ENCODE measurements at places on chromosomes 11 and 22. TPM values are rescaled to one million over a fixed set of nuclear protein-coding genes. Genes with fewer than 3 reads are reported as not detected.

- H3K27ac ChIP-seq = no peak overlapping the region
- H3K36me3 ChIP-seq = no peaks in the 10 kb centered on the region
- DNase-seq = no peak
- no peak overlapping the region for H3K4me3 ChIP-seq
These were observed 145.7 kb downstream of the TENM4 start for GRCh38 chr11:79294845-79295731.

DNA sequence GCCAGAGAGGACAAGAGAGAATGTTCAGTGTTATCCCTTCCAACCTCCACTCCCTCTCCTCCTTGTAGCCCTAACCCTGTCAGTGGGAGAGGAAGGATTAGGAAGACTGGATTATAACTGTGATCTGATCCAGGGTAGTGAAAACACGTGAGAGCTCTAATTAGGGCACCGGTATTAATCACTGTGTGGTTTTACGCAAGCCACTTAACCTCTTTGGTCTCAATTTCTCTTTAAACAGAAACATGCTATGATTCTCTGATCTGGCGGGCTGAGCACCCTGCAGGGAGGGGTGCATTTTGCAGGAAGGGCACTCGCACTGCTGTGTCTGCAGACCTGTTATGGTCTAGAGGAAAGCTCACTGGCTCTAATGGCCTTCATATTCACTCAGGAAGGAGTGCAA lies 11.5 kb downstream of the RPL27A start:
- H3K4me1 ChIP-seq = peaks cover 10% of the 10 kb centered on the region
- no peak for DNase-seq
- H3K27me3 ChIP-seq = no peaks in the 10 kb centered on the region

- no peaks in the 10 kb centered on the region for H3K4me1 ChIP-seq
- no peak overlapping the region for H3K4me3 ChIP-seq
- no peak for DNase-seq
- H3K36me3 ChIP-seq = no peaks in the 10 kb centered on the region
These were observed 33.7 kb upstream of the EED start for GRCh38 chr11:86210898-86211297.

GRCh38 chr11:101920992-101921391 lies 4.7 kb upstream of the ANGPTL5 start:
- H3K4me1 ChIP-seq = no peaks in the 10 kb centered on the region
- no peak overlapping the region for H3K4me3 ChIP-seq
- no peak overlapping the region for H3K27ac ChIP-seq
- no peak for DNase-seq

GRCh38 chr11:130636722-130637464 lies 188.4 kb downstream of the ADAMTS15 start:
- no peak overlapping the region for H3K4me3 ChIP-seq
- no peaks in the 10 kb centered on the region for H3K36me3 ChIP-seq
- H3K27me3 ChIP-seq = no peaks in the 10 kb centered on the region
- no peak overlapping the region for H3K27ac ChIP-seq
- H3K4me1 ChIP-seq = no peaks in the 10 kb centered on the region

- no peak within 1 kb of the TSS for H3K27ac ChIP-seq
- DNase-seq = no peak
- H3K27me3 ChIP-seq = no peaks in the 10 kb centered on the region
These were observed at the start of gene TBX10 for GRCh38 chr11:67639438-67639859. Gene TBX10 (minus strand): TSS chr11:67639763. CDS start chr11:67639472, 291 bp downstream.

TBX10 gene
- not detected for polyA plus RNA-seq

- H3K4me1 ChIP-seq = no peaks in the 10 kb centered on the region
- no peaks in the 10 kb centered on the region for H3K27me3 ChIP-seq
- H3K27ac ChIP-seq = no peak overlapping the region
- H3K4me3 ChIP-seq = no peak overlapping the region
- H3K36me3 ChIP-seq = no peaks in the 10 kb centered on the region
These were observed 123.7 kb upstream of the NECTIN1 start for GRCh38 chr11:119852741-119853140.

DNA sequence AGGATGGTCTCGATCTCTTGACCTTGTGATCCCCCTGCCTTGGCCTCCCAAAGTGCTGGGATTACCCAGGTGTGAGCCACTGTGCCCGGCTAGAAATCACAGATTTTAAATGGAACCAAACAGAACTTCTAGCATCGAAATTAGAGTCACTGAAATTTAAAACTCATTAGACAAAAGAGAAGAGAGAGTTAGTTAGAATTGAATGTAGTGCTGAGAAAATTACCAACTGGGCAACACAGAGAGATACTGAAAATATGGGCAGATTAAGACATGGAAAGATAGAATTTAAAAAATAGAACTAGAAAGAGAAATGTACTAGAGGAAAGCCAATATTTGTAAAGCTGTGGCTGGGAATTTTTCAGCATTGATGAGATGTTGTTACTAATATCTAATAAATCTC lies 217.9 kb downstream of the TBC1D22A start:
- DNase-seq = no peak
- no peak overlapping the region for H3K27ac ChIP-seq
- no peak overlapping the region for H3K4me3 ChIP-seq
- H3K36me3 ChIP-seq = no peaks in the 10 kb centered on the region

GRCh38 chr11:31236143-31236542 lies 133.4 kb downstream of the DCDC1 start:
- no peaks in the 10 kb centered on the region for H3K4me1 ChIP-seq
- no peak overlapping the region for H3K27ac ChIP-seq
- no peaks in the 10 kb centered on the region for H3K36me3 ChIP-seq
- peaks cover 3% of the 10 kb centered on the region for H3K27me3 ChIP-seq
- H3K4me3 ChIP-seq = no peak overlapping the region

- H3K27me3 ChIP-seq = no peaks in the 10 kb centered on the region
- peak overlapping the region; percentile 28 for H3K27ac ChIP-seq
- no peak overlapping the region for H3K4me3 ChIP-seq
- H3K4me1 ChIP-seq = peaks cover 22% of the 10 kb centered on the region
These were observed 4.5 kb downstream of the IRF7 start for GRCh38 chr11:611001-611996.

CDHR5 gene
- not detected for polyA plus RNA-seq

DNA sequence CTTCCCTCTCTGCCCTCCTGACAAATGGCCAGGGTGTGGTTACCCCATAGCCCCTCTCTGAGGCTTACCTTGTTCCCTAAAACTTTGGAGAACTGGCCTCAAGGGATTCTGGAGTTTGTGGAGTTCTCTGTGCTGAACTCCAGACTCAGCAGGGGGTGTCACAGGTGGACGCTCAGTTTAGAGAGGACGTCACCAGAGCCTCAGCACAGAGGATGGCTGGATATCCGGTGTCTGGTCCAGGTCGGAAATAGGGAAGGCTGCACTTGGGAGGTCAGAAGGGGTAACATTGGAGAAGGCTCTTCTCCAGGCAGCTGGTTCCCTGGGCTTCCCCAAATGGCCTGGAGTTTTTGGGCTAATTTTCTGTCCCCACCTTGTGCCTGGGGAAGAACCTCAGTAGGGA lies 64.2 kb downstream of the ADAMTS15 start:
- H3K4me3 ChIP-seq = no peak overlapping the region
- no peaks in the 10 kb centered on the region for H3K27me3 ChIP-seq
- H3K36me3 ChIP-seq = no peaks in the 10 kb centered on the region
- no peak overlapping the region for H3K27ac ChIP-seq
- DNase-seq = no peak

DNA sequence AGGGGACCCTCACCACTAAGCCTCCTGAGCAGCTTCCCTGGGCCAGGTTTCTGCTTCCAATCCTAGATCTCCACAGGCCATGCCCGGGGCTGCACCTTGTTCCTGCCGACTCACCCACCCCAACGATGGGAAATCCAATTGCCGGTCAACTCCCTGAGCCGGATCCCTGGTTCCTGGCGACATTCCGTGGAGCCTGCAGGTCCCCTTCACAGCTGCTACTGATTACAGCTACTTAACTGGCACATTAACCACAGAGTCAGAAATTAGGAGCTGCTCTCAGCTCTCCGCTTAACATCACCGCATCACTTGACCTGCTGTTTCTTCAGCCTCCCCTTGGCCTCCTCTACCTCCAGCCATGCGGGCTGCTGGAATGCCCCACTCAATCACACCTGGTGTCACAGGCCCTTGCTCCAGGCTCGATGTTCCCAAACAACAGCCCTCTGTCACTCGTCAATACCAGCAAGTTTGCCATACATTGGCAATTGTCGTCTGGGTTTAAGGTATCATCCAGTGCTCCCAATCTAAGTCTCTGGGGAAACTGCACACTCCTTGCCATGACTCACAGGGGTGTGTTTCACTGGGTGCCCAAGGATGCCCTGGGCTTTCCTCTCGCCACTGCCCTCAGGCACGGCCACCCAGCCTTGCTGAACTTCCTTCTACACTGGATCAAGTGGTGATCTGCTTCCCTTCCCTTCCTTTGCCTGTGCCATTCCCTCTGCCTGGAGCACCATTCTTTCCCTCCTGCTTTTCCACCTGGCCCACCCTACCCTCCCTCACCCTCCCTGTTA lies 181.0 kb downstream of the MN1 start:
- no peaks in the 10 kb centered on the region for H3K36me3 ChIP-seq
- no peaks in the 10 kb centered on the region for H3K27me3 ChIP-seq
- H3K27ac ChIP-seq = no peak overlapping the region
- DNase-seq = no peak

- no peak for DNase-seq
- peaks cover 5% of the 10 kb centered on the region for H3K27me3 ChIP-seq
- no peak within 1 kb of the TSS for H3K27ac ChIP-seq
- H3K36me3 ChIP-seq = no peaks in the 10 kb centered on the region
These were observed at the start of gene HOATZ for GRCh38 chr11:111514216-111515031. Gene HOATZ (plus strand): TSS chr11:111514778. CDS start chr11:111514785, 7 bp downstream.

- no peaks in the 10 kb centered on the region for H3K36me3 ChIP-seq
- no peak overlapping the region for H3K27ac ChIP-seq
- no peak overlapping the region for H3K4me3 ChIP-seq
These were observed 788 bp downstream of the KRTAP5-10 start for GRCh38 chr11:71566081-71566620.

DNA sequence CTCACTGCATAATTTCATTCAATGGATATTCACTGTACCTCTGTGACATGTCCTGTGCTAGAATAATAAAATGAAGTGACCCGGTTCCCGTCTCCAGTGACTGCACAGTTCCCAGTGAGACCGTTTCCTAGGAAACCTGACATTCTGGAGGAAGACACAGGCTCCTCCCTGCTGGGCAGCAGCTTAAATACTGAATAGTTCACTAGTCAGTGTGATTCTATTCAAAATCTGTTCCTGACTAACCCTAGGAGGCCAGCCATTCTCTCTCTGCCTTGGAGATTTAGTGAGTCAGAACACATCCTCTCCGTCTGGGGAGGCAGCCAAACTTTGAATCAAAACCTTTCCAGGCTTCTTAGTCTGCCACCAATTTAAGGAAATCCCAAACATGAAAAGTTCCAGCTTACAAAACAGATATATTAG lies 11.3 kb downstream of the TRIM66 start:
- no peaks in the 10 kb centered on the region for H3K27me3 ChIP-seq
- H3K27ac ChIP-seq = no peak overlapping the region
- H3K36me3 ChIP-seq = peaks cover 8% of the 10 kb centered on the region
- no peaks in the 10 kb centered on the region for H3K4me1 ChIP-seq
- no peak overlapping the region for H3K4me3 ChIP-seq
- no peak for DNase-seq

GRCh38 chr11:112318184-112318591 lies 57.5 kb upstream of the PLET1 start:
- DNase-seq = no peak
- no peaks in the 10 kb centered on the region for H3K4me1 ChIP-seq
- H3K27me3 ChIP-seq = no peaks in the 10 kb centered on the region

GRCh38 chr11:9815486-9816136 lies 151.7 kb downstream of the SWAP70 start:
- peaks cover 6% of the 10 kb centered on the region for H3K36me3 ChIP-seq
- no peak for DNase-seq
- no peak overlapping the region for H3K27ac ChIP-seq

Measured in naive thymus-derived CD4-positive, alpha-beta T cell (primary cell).